NCI-H1930 (cell line): ENCODE measurements at places on chromosomes 3 and 15.

DNA sequence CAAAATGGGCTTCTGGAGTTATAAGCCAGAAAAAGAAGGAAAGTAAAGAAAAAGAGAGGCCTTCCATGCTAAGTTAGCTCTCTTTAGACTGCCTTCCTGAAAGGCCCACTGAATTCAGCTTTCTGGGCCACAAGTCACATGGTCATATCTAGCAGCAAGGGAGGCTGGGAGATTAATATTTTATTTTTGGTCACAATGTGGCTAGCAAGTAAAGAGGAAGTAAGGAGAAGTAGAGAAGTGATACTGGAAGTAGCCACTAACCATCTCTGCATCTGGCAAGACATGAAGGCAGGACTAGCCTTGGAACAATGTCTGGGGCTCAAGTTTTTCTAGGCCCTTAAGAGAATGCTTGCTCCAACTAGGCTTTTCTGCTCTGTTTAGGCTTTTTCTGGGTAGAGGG is 81.8 kb upstream of the UBE2E1 start:
- DNase-seq: no peak

DNA sequence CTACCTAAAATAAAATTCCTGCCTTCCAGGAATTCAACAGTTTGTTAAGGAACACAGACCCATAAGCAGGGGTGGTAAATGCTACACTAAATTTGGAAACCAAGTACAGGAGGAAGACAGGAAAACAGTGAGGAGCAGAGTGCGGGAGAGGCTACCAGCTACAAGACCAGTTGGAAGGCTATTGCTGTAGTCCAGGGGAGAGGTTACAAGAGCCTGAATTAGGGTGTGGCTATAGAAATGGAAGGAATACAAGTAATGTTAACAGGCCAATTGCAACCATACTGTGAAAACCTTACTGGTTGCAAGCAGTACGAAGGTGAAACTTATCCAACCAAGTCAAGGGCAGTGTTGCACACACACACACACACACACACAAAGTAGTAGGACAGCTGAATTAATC is 880 bp upstream of the ARMC8 start:
- DNase-seq: no peak

DNA sequence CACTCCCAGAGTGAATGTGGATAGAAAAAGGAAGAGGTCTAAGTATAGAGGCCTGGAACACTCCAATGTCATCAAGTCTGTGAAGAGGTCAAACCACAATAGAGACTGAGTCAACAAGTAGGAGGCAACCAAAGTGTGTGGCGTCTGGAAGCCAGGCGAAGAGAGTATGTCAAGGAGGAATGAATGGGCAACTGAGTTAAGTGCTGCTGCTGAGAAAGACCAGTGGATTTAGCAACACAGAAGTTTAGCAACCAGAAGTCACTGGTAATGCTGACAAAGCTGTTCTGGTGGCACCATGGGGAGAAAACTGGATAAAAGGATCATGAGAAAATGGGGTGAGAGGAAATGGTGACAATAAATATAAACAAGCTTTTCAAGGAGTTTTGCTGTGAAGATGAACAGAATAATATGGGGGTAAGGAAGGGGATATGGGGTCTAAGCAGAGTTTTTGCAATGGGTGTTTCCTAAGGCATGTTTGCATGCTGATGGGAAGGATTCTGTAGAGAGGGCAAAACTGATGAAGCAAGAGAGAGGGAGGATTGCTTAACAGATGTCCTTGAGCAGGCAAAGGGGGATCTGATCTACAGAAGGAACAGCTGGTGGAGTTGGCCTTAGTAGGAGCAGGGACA is 38.4 kb downstream of the PCOLCE2 start:
- no peak for DNase-seq

- no peak for DNase-seq
These were observed 31.9 kb upstream of the IGF1R start for GRCh38 chr15:98616397-98616796.

- peak; percentile 72 for DNase-seq
These were observed 1.5 kb downstream of the CYP1A1 start for GRCh38 chr15:74723754-74724334.

GRCh38 chr3:84961011-84961410 is 2.2 kb downstream of the CADM2 start:
- no peak for DNase-seq

- DNase-seq: no peak
These were observed 587.0 kb upstream of the GRM7 start for GRCh38 chr3:6273878-6274277.

GRCh38 chr3:54935869-54936268 is 8.0 kb upstream of the LRTM1 start:
- no peak for DNase-seq

DNA sequence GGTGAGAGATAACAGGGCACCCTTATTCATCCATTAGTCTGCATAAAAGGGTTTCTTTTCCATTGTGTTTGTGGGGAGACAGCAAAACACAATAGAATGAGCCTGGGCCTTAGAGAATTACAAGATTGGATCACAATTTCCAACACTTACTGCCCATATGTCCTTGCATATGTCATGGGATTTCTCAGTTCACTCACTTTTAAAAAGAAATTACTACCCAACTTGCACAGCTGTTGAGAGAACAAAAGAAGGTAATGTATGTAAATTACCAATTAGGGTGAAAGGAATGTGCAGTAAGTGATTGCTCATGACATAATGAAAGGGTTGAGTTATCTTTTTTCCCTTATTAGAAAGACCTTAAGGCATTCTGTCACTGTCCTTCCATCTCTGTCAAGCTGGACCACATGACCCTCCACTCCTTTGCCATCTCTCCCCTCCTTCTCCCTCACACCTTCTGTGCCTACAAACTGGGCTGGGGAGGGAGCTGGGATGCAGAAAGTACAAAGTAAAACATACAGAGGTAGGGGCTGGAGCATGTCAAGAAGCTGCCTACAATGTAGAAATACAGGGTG is 244.2 kb downstream of the ZMAT3 start:
- no peak for DNase-seq
